ENCODE measurements at places on chromosomes 7 and 10.

GRCh38 chr7:17289074-17289645, 9.3 kb upstream of the AHR start:
- DNase-seq: no peak

DNA sequence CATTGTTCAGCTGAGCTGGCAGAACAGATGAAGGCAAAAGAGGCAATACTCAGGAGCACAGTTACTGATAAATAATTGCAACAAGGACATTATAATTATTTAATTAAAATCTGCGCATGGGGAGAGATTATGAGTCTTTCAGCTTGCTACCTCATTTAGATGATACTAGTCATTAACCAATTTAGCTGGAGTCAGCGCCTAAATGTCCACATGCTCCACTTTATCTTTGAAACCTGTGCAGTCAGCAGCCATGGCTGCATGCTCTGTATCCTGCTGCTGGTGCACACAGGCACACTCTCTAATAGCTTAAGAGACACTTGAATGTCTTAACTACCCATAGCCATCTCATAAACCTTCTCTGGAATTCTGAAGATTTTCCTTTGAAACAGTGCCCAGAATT, 196.8 kb downstream of the PPP1R3A start:
- DNase-seq: no peak

DNA sequence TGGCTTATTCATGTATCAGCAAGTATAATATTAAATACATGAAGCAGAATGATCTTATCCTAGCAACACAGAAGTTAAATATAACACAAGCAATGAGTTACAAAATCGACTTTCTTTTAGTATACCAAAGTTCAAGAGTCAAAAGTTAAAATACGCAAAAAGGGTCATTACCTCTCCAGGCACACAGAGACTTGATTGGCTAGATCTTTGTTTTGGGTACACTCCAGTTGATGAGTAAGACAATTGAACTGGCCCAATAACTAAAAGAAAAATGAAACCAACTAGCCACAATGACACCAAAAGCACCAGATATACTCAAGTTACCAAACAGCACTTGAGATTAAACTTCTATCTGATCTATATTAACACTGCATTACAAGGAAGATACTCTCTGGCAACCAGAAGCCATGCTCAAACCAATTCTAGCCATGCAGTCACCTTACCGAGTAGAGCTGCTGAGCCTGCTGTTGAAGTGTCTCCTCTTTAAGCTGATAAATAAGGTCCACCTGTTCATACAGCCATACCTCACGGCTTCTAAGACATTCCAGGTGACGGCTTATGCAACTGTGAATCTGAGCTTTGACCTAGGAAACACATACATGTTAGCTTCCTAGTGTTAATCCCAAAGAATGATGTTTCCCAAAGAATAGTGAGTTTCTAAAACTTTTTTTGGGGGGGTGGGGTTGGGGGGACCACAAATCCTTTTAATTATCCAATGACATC, 15.6 kb downstream of the NCOA4 start:
- DNase-seq: no peak

DNA sequence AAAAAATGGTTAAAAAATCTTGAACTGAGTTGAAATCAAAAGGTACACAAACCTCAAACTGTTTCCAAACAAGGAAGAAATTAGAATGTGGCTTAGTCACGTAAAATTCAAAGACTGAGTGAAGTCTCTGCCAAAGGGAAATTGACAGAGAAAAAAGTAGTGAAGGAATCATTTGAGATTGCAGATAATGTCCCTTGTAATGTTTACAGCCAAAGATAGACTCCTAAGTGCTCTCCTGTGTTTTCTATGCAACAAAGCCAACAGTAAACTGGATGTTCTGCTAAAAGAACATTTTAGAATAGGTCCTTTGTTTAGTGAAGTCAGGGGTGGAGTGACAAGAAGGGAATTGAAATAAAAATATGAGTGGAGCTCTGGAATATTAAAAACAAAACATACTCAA, 117.9 kb downstream of the ITGA8 start:
- DNase-seq: no peak

DNA sequence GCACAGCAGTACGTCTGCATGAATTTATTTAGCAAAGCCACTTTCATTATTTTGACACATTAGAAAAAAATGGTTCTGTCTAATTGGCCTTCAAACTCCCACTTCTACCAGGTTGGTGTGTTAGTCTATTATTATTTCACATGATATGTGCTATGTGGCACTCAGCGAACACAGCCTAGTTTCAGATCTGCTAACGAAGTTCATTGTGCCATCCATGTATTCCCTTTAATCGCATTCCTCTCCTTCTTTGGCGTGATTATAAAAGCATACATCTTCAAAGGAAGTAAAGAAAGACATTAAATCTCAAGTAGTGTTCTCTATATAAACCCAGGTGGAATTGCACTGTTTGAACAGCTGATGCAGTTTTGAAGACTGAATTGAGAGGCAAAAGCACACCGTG, 96.4 kb upstream of the CACNA2D1 start:
- no peak for DNase-seq

DNA sequence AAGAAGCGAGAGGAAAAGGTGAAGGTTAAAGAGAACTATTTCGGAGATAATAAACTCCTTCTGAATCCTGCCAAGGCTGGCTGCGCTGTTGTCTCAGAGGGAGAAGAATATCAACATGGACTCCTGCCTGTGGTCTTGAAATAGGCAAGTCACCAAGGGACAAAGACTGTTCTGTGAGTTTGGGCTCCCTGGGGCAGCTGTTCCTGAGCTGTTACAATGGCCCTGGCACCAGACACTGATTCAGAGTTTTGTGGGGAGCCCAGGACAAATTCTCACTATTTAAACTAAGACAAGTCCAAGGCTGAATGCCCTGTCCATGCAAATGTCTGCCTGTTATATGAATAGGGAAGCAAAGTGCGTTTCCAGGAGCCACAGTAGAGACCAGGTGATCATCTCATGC, 81.4 kb downstream of the PRPF18 start:
- no peak for DNase-seq

DNA sequence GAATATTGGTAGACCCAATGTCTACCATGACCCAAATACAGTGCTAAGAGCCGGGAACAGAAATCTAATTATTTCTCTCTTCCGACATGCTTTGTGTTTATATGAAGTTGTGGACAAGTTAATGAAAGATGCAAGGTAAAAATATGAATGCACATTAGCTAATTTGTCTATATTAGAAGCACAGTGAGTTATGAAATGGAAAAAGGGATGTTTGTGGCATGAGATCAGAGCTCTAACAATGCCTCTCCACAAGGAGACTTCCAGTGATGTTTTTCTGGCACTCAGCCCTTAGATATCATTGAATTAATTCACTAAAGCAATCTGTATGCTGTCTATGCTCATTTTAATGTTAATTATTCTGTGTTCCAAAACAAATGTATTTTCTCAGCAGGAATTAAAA, 897.2 kb downstream of the CNTNAP2 start:
- no peak for DNase-seq

- DNase-seq: peak; percentile 7
Observed at GRCh38 chr7:155983176-155983815, 171.0 kb upstream of the SHH start.

- DNase-seq: no peak
Observed at GRCh38 chr7:20826243-20826642, 39.6 kb upstream of the SP8 start.

DNA sequence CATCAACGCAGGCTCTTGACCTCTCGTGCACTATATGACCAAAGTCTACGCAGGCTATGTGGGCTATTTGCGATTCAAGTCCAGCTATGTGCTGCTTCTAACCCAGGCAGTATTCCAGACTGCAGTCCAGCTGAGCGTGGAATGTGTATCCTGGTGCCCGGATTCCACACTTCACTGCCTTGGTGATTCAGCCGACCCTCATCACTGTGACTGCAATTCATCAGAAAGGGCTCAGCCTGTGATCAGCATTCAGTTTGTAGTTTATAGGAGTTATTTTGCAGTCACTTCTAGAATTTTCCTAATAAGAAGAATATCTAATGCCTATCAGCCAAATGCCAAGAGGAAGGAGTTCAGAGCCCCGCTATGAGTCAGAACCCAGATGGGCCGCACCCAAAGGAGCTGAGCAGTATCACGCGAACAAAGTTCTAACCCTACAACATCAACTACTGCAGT, 119.8 kb upstream of the LANCL2 start:
- no peak for DNase-seq

GRCh38 chr10:46096446-46096845, 50.4 kb upstream of the MSMB start:
- no peak for DNase-seq

GRCh38 chr10:26372513-26373354, 65.4 kb upstream of the APBB1IP start:
- DNase-seq: no peak

DNA sequence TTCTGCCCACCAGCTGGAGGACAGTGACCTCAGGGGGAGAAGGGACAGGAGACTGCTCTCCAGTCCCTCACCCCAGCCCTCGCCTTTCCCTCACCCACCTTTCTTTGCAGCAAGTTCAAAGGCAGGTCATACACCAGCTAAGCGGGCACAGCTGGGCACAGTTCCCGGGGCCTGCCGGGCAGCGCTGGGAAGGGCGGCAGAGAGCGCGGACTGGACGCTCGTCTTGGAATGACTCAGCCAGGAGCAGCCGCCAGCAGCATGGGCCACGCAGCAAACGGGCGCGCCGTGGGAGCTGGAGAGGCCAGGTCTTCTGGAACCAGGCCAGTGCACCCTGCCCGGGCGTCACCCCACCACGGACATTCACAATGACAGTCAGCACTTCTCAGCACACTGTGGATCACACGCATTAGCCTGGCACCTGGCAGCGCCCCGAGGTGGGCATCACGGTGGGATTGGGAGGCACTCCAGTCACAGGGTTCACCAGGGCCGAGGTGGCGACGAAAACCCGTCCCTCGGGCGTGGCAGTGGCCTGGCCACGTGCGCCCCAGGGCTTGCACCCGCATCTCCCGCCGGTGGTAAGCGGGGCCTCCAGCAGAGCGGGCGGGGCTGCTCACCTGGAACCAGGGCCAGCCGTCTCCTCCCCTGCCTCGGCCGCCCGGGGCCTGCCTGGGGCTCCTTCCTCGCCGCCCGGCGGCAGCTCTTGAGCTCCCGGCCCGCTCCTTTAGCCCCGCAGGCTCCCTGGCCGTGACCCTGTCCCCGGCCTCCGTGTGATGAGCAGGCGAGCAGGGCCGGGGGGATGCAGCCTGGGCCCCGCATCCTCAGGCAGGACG, 29.0 kb upstream of the WDFY4 start:
- DNase-seq: no peak

DNA sequence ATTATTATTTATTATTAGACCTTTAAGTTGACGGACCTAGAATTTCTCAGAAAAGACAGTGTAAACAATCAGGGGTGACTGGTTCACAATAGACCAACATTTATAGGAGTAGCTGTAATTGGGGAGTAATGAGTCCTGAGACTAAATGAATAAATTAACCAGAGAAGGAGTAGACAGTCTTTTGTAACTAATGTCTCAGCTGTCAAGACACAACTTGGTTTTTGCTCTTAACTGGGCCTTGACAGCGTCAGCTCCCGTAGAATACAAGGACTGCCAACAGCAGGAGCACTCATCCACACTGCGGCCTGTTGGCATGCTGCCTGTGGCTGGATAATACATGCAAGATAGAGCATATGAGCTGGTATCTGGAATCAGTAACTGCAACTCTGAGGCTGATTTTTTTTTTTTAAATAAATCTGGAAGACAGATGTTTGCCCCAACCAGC, 123.9 kb downstream of the CACNA2D1 start:
- DNase-seq: no peak

DNA sequence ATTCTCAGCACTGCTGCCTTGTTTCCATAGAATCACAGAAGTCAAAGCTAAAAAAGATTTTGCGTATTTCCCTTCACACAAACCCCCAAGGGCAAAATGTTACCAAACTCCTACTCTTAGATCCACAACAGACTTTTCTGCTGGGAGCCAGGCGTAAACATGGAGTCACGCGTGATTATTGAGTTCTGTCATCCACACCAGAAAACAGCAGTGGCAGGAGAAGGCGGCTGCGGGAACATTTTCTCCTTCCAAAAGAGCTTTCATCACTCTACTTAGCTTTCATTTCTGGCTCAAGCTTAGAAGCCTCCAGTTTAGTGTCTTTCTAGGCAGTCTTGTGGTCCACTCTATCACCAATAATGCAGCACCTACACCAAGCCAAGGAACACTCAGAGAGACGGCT, 712.9 kb upstream of the NRP1 start:
- no peak for DNase-seq

- DNase-seq: no peak
Observed at GRCh38 chr10:123133541-123134342, 2.0 kb upstream of the HMX3 start.

- DNase-seq: no peak
Observed at GRCh38 chr10:55369670-55370420, 568.8 kb upstream of the PCDH15 start.

- no peak for DNase-seq
Observed at GRCh38 chr7:110027385-110027784, 1063.5 kb upstream of the LRRN3 start.

DNA sequence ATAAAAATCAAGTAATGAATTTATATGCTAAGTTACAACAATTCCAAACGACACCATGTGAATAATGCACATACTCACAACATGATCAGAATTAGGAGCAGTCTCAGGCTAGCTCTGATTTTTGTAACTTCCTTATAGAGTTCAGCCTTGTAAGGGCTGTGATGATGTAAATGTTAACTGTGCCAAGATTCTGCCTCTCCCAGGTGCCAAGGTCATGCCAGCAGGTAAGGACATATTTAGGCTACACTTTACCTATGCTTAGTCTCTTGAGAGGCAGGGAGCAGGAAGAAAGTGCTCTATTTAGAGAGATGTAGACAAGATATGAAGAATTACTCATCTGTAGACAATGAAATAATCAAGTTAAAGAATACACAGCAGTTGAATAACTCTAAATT, 53.6 kb upstream of the AGR3 start:
- DNase-seq: no peak

GRCh38 chr7:129123510-129123857, 21.0 kb upstream of the TSPAN33 start:
- DNase-seq: no peak

DNA sequence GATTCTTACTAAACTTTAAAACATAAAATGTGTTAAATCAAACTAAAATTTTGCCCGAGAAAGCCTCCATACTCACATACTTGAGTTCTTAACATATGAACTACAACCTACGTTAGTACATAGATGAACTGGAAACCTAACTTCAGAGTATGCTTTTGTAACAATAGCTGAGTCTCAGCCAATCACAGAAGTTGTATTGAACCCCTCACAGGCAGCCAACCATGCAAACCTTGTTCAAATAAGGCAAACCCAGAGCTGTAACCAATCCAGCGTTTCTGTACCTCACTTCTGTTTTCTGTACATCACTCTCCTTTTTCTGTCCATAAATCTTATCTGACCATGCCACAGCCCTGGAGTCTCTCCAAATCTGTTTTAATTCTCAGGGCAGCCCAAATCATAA, 157.3 kb upstream of the COL1A2 start:
- DNase-seq: no peak

All from central memory CD8-positive, alpha-beta T cell (primary cell).